NCI-H1092 (cell line): ENCODE measurements at places on chromosomes 7 and 10.
A peak's percentile ranks its signal among the peaks of the same experiment; 100 is the strongest.

DNA sequence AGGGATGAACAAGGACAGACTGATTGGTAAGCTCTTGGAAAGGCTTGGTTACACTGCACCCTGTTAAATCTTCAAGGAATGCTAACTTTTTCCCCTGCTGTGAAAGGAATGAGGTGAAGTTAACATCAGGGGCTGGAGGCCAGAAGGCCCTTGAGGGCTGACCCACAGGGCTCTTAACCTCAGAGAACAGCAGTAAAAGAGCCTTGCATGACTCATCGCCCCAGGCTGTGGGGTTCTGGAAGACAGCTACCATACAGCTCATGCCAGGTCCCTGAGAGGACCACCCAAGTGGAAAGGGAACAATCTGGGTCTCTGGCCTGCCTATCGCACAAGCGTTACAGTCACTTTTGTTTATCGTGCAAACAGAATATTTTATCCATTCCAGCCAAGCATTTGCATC, 54.4 kb downstream of the CYP2C9 start:
- no peak for DNase-seq

- DNase-seq = no peak
Observed at GRCh38 chr7:100604976-100605911, 3.1 kb downstream of the PCOLCE start.

DNA sequence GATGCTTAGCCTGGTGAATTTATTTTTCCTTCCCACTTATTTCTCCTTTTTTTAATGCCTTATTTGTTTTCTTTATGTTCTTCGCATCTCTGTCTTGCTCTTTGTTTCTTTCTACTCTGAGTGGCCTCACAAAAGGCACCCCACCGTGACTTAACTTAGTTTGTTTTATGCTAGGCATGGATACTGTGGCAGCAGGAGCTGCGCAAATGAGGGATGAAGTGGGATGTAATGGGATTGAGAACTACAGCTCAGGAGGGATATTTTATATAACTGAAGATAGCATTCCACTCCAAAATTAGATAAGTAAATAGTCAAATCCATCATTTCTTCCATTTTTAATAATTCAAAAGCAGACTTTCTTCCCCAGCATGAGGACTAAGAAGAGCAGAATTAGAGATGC, 1.7 kb upstream of the CACNA2D1 start:
- peak; percentile 58 for DNase-seq

- no peak for DNase-seq
Observed at GRCh38 chr7:151693140-151693539, 173.4 kb upstream of the RHEB start.

DNA sequence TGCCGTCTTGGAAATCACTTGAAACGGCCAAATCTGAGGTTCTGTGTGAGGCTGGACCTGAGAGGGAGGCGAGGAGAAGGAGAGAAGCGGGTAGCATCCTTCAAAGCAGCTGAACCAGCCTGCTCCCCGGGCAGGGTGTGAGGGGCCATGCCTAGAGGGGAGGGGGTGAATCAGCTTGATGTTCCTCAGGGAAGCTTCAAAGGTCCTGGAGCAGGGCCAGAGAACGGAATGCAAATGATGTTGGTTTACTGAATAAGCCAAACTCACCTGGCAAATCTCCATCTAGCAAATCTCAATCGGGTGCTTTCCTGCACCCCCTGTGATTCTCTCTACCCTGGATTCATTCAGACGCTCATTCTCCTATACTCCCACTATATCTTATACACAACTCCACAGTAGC, 226.9 kb downstream of the WDR11 start:
- no peak for DNase-seq

DNA sequence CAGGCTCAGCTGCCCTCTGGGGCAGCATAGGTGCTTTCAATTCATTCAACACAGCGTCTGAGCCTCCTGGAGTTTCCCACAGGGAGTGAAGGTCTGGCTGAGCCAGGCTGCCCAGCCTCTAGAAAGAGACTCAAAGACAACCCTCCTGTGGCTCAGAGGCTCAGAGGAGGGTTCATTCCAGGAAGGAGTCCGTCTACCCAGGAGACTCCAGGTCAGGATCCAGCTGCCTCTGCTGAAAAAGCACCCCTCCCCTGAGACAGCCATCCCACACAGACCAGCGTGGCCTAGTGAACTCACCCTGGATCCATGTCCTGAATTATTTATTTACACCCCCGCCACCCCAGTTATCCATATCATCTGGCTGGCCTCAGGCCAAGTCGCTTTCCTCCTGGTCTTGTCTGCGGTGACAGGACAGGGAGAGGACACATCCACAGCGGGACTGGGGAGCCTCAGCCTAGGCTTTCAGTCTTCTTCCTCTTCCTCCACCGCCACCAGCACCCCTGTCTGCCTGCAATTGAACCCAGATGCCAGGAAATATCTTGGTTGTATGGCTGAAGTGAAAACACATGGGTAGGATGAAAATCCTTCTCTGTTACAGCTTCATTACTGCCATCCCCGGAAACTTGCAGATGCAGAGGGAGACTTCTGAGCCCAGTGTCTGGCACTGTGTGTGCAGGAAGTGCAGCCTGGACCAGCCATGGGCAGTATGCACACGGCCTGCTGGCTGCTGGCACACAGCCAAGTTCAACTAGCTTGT, 44.0 kb upstream of the COL13A1 start:
- DNase-seq = no peak

GRCh38 chr10:59175538-59176240, 754 bp upstream of the PHYHIPL start:
- peak; percentile 11 for DNase-seq

- DNase-seq = no peak
Observed at GRCh38 chr10:47300429-47300931, 483 bp downstream of the GDF10 start.

- no peak for DNase-seq
Observed at GRCh38 chr7:106657085-106657991, 3.6 kb downstream of the CCDC71L start.

DNA sequence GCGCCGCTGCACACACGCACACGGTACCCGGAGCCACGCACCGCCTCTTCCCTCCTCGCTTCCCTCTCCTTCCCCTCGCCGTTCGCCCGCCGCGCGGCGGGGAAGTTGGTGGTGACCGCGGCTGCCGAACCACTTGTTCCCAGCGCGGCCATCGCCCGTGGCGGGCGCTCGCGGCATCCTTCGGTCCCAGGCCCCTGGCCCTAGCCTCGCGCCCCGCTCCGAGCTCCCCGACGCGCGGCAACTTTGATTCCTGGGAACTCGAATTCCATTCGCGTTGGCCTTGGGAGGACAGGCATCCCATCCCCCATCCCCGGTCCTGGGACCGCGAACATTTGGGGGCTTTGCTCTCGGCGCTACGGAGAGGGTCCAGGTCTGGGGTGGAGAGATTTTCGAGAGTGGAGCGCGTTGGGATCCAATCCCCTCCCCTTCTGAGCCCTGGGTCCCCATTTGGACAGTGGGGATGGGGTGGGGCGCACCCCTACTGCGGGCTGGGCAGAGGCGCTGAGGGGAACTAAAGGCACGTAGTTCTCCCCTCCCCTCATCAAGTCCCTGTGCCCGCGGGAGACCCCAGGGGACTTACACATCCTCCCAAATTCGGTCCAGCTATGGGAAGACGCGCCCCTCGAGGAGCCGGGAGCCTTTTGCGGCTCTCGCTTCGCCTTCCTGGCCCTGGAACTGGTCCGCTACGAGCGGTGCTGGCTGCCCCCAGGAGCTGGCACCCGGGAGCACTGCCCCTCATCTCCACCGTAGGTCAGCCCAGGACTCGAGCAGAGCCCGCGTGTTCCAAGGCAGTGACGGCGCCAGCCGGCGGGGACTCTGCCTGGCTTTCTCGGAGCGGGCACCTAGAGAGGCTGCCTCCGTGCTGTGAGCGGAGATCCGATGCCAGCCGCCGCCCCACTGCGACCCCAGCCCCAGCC, 834 bp downstream of the CDH23 start:
- DNase-seq = no peak

DNA sequence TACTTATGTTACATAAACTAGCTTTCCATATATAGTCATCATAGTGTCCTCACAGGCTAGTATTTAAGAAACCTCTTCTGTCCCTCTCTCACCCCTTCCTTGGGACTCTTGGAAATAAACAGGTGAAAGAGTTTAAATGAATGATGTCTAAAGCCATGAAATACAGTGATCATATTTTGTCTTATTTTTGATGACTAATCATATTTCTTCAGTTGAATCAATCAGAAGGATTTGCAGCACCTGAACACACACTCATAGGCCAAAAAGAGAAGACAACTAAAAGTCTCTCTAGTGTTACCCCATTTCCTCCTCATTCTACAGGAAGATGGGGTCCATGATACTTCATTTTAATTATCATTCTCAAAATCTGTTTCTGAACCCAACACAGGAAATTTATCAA, 8.6 kb upstream of the ATAD1 start:
- no peak for DNase-seq

DNA sequence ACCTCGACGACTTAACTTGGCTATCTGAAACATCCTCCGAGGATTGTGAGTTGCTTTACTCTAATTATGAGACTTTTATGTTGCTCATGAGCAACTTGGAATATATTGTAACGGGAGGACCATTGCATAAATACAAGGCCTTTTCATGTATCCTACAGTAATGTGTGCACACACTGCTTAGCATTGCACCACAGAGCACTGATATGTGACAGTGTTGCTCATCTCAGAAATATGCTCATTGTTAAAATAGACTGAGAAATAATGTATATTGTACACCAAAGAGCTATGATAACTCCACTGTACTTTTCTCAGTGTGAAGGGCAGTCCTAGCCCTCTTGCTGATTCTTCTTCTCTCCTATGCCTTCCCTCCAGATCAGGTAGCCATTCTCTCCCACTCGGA, 102.8 kb upstream of the CDK13 start:
- no peak for DNase-seq

DNA sequence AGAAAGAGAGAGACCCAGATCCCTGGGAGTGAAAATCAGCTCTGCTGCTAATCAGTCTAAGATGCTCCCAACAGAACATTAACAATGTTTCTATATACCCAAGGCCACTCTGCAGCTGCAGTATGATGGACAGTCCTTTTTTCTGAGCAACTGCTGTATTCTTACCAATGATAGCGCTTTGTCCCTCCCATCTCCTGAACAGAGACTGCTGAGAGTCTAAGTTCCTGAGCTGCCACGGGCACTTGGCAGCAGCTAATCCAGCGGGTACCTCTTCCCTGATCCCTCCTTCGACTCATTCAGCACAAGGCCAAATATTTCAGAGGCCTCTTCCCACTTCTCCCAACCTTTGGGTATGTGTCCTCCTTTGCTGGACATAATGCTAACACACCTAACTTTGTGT, 7.7 kb downstream of the CPVL start:
- no peak for DNase-seq

- DNase-seq = no peak
Observed at GRCh38 chr7:106201164-106201563, 83.6 kb downstream of the NAMPT start.

DNA sequence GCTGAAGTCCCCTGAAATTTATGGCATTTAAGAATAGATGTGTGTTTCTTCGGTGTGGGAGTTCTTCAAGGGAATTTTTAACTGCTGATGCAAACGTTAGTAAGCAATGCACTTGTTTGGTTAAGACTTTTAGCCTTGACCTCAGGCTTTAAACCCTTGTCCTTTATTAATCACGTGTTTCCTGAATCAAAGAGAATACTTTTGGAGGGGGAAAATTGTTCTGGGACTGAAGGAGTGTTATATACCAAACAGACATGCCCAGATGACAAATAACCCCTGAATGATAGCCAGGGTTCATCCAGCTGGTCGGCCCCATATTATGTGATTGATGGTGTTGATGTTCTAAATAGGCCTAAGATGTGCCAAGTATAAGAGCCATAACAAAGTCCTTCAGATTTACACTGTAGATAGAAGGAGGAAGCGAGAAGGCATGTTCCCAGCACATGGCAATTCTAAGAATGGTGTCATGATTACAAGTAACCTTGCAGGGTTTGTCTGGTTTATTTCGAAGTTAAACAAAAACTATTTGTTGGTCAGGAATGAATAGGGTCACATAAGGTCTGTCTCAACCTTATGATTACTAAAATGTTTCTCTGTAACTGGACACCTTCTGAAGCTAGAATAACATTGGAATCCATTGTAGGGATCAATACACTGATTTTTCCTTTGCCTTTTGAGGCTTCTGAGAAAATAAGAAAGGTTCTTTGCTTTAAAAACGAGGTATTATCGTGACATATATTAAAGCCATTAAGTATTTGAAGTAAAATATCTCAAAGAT, 124.2 kb upstream of the SEM1 start:
- DNase-seq = no peak

DNA sequence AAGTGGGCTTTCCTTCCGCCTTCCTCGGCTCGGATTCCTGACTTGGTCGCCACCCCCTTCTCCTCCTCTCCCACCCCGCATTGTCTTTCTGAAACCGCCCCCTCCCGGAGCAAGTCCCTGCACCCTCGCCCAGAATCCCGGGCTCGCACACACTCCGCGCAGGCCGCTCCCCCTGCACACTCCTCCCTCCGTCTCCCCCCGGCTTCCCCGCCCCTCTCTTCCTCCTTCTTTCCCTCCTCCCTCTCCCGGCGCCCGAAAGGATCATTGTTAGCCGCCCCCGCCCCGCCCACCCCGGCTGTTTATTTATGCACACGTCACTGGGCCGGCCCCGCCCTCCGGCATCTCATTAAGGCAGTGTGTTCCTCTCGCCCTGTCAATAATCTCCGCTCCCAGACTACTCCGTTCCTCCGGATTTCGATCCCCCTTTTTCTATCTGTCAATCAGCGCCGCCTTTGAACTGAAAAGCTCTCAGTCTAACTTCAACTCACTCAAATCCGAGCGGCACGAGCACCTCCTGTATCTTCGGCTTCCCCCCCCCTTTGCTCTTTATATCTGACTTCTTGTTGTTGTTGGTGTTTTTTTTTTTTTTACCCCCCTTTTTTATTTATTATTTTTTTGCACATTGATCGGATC, at the start of gene TCF7L2:
Gene TCF7L2, plus strand, starts transcription at position 373 of the 633 bp plus-strand sequence. CDS start 510 bp downstream, outside the sequence.
- peak; percentile 82 for DNase-seq

GRCh38 chr10:35561715-35562114, 43.4 kb upstream of the GJD4 start:
- no peak for DNase-seq

DNA sequence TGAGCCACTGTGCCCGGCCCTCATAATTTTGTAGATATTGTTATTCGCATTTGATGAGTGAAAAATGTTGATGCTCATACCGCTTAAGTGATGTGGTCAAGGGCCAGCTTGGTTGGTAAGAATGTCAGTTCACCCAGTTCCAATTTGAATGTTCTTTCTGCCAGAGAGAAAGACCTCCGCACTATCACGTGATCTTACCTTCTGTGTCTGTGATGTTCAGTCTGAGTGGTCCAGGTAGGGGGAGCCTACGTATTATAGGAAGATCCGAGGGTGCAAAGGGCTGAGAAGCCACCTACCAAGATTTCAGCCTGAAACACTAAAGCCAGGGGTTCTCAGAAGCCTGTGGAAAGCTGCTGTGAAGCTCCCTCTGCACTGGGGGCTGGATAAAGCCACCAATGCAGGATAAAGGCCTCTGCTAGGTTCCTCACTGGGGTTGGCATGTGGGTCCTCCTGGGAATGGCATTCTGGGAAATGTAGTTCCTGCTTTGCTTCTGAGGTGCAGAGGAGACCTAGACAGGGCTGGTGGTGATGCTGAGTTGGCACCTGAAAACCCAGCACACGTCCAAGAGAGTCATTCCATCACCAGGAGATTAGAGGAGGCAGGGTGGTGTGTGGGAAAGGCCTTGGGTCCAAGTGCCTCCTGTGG, 64.7 kb upstream of the AOAH start:
- no peak for DNase-seq
